Activated T-helper 1 cell treated with anti-CD3 and anti-CD28 coated beads, Interleukin-2, amount 50 U/mL, for 16 hours (primary cell): ENCODE measurements at places on chromosomes 7 and 10.

DNA sequence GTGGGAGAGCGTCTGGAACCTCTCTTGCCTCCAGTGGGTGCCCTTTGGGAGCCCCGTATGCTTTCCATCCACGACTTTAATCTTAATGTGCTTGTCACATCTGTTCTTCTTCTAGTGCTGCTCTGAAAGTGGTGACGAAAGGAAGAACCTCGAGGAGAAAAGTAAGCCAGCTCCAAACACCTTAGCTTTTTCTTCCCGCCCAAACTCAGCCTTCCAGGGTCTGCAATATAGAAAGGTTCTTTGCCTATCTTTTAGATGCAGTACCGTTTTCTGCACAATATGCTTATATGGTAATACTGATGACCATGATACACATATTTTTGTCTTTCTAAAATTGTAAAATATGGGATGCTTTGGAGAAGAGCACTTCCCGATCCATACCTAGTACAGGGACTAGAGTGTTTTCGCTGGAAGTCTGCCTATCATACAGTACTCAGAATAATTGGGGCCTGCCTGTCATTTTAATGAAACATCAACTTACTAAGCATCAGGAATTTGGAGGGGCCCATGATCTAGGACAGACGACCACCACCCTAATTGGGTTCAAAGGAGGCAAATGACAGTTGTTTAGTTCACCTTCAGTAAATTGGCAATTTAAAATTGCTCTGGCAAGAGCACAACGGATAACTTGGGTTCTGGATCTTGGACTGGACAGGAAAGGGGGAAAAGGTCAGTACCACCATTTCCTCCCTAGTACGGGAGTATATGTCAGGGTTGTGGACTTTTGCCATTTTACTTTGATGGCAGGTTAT, 884 bp downstream of the RINT1 start:
- DNase-seq, result no peak

GRCh38 chr10:12975906-12976305, 25.6 kb downstream of the CCDC3 start:
- no peak for DNase-seq

GRCh38 chr7:139034855-139035585, 822 bp downstream of the ZC3HAV1L start:
- no peak for DNase-seq

DNA sequence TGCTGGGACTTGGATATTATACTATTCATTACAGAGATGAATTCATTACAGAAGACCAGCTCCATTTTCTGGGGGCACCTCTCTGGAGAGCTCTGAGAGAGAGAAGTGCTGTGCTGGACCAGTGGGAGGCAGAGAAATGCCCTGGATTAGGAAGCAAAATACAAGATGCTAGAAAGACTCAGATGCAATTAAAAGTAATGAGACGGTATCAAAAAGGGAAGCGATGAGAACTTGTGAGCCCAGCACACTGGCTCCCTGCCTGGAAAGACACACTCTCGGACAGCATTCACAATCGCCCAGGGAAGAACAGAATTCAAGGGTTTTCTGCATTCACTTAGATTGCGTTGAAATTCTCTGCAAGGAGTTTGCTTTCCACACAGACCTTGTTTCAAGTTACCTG, 3.5 kb upstream of the FRAT2 start:
- no peak for DNase-seq

DNA sequence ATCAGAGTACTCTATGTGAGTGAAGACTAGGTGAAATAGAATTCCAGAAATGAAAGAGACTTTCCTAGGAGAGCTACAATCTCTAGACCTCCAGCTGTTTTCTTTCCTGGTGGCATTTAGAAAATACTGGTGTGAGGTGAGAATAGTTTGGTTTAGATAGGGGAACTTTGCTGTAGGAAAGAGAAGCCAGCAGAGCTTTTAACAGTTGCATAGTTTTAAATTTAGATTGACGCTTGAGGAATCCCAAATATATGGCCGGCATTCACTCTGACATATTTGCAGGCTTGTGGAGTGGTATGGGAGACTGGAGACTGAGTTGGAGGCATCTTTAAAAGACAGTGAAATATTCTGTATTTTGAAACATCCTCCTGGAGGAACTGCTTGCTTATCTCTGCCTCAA, 94.3 kb upstream of the ETV1 start:
- DNase-seq, result no peak

- DNase-seq, result no peak
Measured at GRCh38 chr10:115761166-115761565, 511.8 kb downstream of the GFRA1 start.

DNA sequence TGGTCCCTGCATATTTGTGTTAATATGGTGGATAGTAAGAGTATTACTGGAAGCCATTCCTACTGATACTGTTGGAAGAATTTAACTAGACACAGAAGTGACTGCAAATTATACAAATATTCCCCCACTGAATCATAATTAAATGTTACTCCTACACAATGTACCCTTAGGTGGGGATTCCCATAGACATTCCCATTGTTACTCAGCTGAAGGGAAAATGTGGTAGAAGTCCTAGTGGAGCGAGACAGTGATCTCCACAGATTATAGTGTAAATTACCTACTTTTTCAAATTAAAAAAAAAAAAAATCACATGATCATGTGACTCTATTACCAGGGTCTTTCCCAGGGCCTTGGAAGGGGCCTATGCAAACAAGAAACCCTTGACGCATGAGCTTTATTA, 611.8 kb downstream of the LRMDA start:
- no peak for DNase-seq

- no peak for DNase-seq
Measured at GRCh38 chr10:76415554-76415953, 984.1 kb downstream of the LRMDA start.

- DNase-seq, result no peak
Measured at GRCh38 chr10:117734731-117735405, 192.3 kb downstream of the EMX2 start.

GRCh38 chr10:110446954-110447608, 50.6 kb upstream of the DUSP5 start:
- no peak for DNase-seq

GRCh38 chr10:50788951-50789945, 49.5 kb downstream of the ASAH2B start:
- no peak for DNase-seq

GRCh38 chr7:30278849-30279652, 5.3 kb upstream of the ZNRF2 start:
- no peak for DNase-seq

DNA sequence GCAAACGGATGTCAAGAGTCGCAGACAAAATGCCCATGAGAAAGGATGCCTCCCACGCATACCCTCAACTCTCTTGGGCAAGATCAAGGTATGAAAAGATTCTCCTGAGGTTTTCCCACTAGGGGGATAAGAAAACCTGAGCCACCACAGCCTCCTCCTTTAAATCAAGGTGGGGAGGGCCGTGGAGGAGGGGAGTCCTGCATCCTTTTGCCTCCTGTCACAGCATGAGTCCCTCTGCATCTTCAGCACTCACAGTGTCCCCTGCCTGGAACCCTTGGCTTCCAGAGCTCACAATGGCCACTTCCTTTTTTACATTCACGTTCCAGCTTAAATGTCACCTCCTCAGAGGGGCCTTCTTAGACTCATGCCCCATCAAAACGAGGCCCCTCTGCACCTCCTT, 207.6 kb downstream of the GLI3 start:
- DNase-seq, result no peak

GRCh38 chr7:157397731-157398691, 61.2 kb downstream of the DNAJB6 start:
- DNase-seq, result no peak

DNA sequence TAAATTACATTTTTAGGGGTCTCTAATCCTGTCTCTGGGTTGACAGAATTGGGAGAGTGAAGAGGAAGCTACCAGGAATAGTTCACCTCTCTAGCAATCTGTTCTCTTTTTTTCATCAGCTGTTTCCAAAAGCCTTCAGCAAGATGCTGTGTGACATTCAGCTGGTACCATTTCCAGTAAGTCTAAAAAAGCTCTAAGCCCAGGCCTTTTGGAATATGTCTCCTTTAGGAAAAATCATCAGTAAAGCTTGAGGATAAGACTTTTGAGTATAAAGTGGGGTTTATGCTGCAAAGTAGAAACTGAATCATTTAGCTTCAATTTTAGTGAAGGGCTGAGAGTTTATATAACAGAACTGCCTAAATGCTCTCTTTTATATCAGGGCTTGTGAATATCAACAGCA, 81.5 kb downstream of the CCNY start:
- no peak for DNase-seq

GRCh38 chr7:45140827-45141226, 16.8 kb upstream of the RAMP3 start:
- no peak for DNase-seq

- DNase-seq, result no peak
Measured at GRCh38 chr7:100476903-100477870, 1.8 kb downstream of the TSC22D4 start.

- no peak for DNase-seq
Measured at GRCh38 chr10:119817991-119818888, 54.4 kb downstream of the MCMBP start.

DNA sequence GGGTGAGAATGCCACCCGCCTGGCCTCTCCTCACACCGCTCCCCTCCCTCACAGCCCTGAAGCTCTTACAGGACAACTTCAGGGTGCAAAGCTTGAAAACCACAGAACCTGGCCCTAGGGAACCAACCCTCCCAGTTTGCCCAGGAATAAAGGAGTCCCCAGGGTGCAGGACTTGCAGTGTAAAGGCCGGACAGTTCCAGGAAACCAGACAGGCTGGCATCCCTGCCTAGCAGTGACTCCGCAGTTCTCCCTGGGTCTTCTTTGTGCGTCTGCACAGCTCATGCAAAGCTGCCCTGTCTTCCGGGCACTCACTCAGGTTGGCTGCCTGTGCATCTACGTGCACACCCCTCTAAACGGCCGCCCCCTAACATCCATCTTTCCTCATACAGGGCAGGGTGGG, 36.1 kb downstream of the HSPA12A start:
- DNase-seq, result no peak

DNA sequence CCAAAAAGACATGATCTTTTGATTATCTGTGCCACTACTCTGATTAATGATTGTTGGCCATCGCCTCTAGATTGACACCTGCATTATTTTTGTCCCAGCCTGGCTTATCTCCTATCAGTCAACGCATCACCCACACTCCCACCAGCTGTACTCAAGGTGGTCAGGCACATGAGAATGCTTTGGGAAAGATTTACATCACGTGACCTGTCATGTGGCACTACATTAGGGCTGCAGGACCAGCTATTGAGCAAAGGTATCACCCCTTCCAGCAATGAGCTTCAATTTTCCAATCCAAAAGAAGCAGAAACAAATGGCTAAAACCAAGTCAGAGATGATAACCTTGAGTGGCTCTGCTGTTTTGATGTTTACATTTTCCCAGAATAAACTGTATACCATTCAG, 204.3 kb downstream of the PLXNA4 start:
- DNase-seq, result no peak

- DNase-seq, result no peak
Measured at GRCh38 chr10:89069589-89069988, 79.0 kb downstream of the FAS start.

DNA sequence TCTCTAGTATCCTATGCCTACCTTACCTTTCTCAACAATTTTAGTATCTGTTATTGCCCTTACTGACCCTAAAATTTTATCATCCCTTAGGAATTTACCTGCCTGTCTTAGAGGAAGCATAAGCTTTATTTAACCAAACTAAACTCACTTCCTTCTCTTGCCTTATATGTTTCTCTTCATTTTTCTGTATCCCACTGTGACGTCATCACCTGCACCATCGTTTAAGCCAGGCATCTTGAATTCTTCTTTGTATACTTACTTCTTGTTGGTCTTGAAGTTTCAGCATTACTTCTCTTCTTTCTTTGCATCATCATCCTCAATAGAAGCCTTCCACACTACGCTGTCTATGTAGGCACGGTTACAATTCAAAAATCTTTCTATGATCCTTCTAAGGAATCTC, 231.0 kb upstream of the SMIM30 start:
- DNase-seq, result no peak

DNA sequence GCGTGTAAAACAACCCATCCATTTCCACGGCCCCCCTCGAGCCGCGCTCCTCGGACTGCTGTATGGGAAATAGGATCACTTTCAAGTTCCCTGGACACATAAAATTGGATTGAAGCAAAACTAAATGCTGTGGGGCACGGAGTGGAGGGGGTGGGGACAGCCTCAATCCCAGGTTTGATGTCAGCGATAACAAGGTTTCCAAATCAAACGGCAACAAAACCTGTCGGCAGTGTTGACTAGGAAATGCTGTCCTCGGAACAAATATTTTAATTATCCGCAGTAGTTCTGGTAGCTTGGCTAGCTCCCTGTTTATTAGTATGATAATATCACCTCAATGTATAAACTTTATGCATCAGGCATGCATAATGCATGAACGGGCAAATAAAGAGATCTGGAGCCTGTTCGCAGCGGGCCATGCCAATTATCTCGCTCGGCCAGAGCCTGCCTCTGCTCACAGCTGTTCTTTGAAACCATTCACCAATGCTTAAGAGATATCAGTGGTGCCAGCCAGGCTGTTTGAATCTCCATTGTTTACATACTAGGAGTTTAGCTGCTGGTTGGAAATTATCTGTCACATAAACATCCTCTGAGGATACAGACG, 161.1 kb downstream of the PAXIP1 start:
- no peak for DNase-seq

GRCh38 chr7:43808410-43808809, 49.9 kb downstream of the BLVRA start:
- DNase-seq, result no peak

DNA sequence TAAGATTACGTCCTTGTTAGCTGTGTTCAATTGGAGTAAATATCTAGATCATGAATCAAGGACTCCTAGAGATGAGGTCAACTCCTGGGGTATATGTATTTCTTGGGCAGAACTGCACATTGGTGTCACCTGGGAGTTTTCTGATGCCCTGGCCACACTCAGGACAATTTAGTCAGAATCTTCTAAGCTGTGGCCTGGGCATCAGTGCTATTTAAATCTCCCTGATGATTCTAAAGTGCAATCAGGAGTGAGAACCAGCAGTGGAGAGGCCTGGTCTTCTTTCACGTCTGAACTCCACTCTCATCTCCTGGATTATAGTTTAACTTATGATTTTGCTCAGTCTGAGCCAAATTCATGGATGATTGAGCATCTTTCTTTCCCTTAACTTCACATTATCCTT, 218.0 kb downstream of the BMPER start:
- DNase-seq, result no peak

DNA sequence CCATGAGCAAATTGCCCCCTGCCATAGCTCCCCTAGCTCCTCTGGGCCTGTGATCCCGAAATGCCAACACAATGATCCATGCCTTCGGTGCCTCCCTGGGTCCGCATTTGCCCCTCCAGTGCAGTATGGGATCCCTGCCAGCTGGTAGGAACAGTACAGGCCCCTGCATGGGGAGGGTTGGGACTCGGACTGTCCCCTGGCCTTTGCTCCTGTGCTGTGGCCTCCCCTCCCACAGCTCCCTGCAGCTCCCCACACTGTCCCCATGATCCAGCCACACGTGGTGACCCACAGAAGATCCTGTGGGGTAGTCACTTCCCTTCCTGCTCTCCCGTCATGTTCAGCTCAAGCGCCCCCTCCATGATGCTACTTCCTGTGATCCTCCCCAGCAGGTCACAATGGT, 140.3 kb downstream of the MAPK8 start:
- no peak for DNase-seq

- DNase-seq, result peak; percentile 76
Measured at GRCh38 chr10:6052247-6053221, 9.6 kb downstream of the IL2RA start.
